ENCODE measurements at places on chromosomes 3 and 15.
A peak's percentile ranks its signal among the peaks of the same experiment; 100 is the strongest.

GRCh38 chr15:76285241-76285825 lies 25.9 kb downstream of the ETFA start:
- DNase-seq = no peak

- no peak for DNase-seq
These were observed 25.2 kb downstream of the NR2F2 start for GRCh38 chr15:96355568-96356187.

DNA sequence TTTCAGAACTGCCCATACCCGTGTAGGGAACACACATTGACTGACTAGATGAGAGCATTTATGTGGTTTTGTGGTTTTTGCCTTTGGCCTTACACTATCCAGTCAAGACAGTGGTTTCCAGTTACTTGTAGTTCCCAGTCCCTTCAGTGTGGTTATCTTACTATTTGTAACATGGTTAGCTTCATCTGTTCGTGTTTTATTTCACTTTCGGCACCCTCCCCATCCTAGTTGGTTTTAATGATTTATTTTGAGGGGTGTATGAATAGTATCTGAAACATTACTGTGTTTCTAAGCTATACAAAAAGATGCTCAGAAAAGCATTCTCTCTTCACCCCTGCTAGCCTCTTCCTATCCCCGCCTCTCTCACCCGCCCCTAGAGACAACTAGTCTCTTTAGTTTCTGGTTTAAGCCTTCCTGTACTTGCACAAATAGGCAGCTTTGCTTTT lies 14.1 kb downstream of the LYSMD4 start:
- no peak for DNase-seq

DNA sequence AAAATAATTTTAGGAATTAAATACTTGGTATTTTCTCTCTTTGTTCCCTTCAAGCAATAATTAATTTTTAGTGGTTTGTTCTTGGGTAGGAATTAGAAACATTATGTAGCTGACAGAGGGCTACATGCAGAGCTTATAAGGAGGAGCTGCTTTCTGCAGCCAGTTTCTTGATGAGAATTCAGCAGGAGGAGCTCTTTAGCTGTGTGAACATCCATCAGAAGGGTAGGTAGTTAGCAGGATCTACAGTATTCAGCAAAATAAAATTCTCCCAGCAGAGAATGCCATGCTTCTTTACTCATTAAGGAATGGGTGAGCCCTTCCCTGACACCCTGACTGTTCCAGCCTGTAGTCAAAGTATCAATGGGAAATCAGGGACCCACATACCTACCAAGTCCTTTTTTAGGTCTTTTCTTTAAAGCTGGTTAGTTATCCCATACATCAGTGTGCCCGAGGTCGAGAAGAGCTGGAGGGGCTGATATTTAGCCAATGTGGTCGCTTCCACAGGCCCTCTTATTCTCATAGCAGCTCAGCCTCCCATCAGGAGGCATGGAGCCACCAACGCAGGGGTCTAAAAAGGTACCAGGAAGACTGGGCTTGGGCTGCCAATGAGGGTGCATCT lies 54.0 kb downstream of the KCNAB1 start:
- DNase-seq = no peak

DNA sequence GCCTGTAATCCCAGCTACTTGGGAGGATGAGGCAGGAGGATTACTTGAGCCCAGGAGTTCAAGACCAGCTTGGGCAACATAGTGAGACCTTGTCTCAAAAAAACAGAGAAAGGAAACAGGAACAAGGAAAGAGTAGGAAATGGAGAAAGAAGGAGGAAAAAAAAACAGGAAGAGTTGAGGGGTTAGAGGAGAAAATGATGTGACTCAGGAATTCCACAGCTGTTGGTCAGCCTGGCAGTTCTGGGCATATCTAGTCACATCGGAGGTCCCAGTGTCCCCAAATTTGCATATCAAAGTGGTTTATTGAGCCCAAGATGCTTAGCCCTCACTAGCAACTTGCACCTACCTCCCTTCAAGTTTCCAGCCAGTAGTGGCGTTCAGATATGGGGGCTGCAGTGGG lies 18.8 kb upstream of the JMJD7 start:
- no peak for DNase-seq

DNA sequence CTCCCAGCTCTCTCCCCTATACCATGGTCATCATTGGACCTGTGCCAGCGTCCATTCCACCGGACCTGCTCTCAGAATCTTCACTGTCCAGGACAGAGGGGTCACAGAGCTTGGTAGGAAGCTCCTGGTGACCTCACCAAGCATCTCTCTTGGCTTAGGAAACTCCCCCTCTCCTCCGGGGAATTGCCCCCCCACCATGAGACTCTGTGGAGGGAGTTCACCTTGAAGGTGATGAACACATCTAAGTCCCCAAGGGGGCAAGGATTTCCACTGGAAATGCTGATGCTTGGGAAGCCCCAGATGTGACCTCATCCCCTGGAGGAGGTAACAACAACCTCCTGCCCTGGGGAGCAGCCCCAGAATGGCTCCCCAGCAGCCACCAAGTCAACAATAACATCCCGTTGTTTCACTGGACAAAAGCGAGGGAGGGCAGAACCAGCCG lies 3.2 kb downstream of the SEMA7A start:
- no peak for DNase-seq

- DNase-seq = no peak
These were observed 22.9 kb upstream of the KIF23 start for GRCh38 chr15:69391046-69391757.

- DNase-seq = no peak
These were observed 5.5 kb upstream of the CD200 start for GRCh38 chr3:112327371-112327951.

- DNase-seq = no peak
These were observed 18.2 kb downstream of the IDH2 start for GRCh38 chr15:90083954-90084607.

DNA sequence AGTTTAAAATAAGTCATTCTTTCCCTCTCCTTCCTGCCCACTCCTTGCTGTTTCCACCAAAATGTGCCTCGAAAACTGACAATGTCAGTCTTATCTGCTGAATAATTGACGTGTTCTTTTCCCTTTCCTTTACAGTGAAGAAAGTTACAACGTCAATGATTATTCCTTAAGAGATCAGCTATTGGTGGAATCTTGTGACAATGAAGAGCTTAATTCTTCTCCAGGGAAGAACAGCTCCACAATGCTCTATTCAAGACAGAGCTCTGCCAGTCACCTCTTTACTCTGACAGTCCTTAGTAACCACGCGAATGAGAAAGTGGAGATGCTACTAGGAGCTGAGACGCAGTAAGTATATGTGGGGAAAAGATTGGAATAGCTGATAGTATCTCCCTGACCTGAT lies 84.1 kb downstream of the DHX36 start:
- no peak for DNase-seq

DNA sequence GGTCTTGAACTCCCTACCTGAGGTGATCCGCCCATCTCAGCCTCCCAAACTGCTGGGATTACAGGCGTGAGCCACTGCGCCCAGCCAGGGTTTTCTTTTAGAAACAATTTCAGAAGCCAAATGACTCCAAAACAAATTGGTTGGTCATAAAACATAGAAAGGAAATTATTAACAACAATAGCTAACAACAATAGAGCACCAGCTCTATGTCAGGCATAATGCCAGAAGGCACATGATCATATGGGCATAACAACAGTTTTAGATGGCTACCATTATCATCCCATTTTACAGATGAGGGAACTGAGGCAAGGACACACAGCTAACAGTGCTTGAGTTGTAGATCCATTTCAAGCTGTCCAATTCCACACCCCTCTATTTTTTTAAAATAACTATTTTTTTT lies 22.2 kb upstream of the RAF1 start:
- no peak for DNase-seq

- no peak for DNase-seq
These were observed 1016.0 kb downstream of the MCTP2 start for GRCh38 chr15:95247071-95247984.

DNA sequence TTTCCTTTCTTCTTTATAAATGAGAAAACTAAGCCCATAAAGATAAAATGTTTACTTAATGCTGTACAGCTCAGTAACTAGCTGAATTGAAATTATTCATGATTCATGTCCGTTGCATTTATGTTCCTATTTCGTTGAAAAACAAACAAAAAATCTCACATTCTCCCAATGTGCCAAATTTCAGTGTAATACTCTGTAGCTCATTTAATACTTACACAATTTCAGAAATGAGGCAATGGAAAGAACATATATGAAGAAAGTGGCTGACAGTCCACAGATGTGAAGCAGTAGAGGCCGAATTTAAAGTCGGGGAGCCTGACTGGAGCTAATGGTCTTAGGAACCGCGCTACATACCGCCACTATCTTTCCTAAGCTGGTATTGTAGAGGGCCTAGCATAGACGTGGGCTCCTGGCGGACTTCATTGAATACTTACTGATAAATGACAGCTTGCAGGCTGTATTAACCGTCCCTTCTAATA lies 651 bp downstream of the PLSCR2 start:
- no peak for DNase-seq

DNA sequence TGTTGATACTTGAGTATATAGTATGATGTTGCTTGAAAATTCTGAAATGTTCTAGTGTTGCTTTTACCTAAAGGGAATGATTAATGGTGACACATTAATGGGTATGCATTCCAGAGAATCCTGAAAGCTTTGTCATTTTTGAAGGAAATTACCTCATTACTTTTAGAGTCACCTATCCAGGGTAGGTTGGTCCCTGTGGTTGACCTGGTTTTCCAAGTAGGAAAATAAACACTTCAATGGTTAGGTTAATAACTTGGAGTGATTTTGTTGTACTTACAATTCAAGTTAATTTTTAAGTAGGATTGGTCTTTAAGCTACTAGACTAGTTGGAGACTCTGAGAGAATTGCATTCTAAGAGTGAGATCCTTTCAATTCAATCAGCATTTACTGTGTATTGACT lies 31.0 kb downstream of the MITF start:
- DNase-seq = no peak

- DNase-seq = no peak
These were observed 77.6 kb upstream of the CHD2 start for GRCh38 chr15:92822216-92823144.

GRCh38 chr15:63340353-63340752 lies 41.3 kb downstream of the CA12 start:
- no peak for DNase-seq

GRCh38 chr3:173750095-173750494 lies 352.6 kb downstream of the NLGN1 start:
- DNase-seq = no peak

DNA sequence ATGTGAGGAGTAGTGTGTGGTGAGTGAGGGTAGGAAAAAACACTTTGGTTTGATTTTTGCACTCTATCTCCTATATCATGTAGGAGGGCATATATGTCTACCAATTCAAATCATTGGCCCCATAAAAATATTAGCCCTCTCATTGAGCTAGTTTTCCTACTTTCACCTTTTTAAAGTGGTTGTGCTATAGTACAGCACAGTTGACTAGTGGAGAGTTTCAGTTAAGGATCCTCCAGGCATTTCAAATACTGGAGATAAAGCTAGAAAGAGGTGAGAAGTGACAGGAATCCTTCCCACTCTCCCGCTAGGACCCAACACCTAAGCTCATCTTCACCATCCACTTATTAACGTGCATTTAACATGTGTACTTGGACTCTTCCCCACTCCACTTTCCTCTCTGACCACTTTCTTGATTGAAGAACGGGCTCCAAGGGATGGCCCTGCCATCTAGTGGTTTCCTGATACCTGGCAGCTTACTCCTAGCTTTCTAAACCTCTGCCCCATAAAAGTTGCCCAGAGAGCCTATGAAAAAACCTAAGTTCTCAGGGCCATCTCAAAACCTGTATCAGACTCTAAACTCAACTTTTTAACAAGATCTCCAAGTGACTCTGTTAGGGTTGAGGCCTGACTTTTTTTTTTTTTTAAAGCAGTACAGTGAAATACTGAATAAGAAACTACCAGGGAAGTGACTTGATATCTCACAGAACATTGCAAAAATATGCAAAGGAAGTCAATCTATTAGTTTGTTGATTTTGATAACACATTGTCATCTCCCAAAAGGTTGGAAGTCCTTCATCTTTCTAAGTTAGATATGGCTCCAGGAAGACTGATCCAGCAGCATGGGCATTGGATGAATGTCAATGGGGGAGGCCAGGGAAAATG lies 17.9 kb downstream of the IL12A start:
- DNase-seq = peak; percentile 54

DNA sequence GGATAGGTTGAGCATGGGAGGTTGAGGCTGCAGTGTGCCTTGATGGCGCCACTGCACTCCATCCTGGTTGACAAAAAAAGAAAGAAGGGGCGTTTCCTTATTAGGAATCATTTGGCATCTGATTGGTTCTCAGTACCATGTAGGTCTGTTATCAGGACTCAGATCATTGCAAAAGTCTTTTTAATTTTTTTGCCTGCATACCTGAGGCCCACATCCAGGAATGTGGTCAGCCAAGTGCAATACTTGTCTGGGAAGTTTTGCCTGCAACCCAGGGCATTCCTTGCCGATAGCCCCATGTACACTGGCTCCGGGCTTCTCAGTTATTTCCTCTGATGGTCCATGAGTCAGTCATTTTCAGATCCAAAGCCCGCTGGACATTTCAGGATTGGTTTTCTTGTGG lies 50.1 kb upstream of the CRTC3 start:
- no peak for DNase-seq

DNA sequence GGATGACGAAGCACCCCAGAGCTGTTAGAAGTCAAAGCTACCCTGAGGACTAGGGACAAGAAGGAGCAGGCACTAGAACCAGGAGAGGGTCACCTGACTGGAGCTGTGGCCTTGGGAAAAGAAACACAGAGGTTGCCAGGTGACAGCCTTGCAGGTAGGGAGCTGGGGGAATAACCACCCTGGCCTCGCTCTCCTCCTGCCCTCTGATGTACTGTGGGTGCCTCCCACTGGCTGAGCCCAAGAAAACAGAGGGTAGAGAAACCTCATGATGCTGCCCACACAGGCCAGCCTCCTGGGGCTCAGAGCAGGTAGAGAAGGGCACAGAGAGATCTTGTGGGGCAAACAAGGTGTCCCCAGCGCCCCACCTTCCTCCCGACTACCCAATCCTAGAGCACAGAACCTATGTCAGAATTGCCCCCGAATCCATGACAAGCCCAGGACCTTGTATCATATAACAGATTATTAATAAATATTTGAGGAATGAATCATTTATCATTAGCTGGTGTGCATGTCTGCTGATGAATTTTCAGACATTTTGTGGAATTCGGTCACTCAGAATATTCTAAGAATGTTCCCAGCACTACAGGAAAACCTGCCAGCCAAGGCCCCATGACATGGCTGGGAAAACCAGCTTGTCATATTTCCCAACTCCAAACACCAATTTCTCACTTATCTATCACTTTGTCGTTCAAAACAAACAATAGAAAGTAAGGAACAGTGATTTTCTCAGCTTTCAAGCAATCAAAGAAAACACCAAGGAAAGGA lies 59.8 kb upstream of the MEX3B start:
- no peak for DNase-seq

DNA sequence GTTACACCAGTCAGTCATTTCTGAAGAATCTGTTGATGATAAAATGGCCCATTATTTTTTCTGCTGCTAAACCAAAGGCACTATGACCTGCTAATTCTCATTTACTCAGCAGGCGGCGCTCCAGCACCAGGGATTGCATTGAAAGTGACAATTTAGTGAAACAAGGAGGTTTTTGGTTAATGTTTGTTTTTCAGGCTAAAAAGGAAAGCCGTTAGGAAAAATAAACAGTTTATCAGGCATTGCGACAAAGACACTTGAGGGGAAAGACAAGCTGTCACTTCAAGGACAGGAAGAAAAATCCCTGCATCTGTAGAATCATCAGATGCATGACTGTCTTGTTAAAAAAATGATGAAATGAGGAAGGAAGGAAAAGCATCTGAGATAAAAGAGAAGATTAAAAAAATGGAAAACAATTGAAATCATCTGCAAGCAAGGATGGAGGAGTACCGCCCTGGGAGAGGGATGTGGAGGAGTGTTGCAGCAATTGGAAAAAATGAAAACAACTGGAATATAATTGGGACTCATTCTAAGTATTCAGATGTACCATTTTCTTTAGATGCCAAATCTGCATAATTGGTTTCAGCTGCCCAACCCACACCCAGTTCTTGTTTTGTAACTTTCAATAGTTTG lies 54.0 kb downstream of the NR1D2 start:
- peak; percentile 81 for DNase-seq

Data from head of caudate nucleus (tissue), 42 donors.